ENCODE measurements at places on chromosomes 1 and 21.

DNA sequence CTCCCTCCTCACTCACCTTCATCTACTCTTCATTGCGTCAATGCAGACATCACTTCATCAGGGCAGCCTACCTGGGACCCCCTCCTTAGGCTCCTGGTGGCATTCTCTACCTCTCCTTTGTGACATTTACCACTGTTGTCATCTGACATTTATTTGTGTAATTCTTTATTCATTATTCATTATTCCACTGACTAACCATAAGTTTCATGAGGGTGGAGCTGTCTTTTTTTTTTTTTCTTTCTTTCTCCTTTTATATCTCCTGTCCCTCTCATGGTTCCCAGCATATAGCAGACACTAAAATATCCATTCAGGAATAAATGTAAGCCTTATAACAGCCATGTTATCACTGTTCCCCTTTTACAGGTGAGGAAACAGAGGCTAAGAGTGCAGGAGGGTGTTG is 126.8 kb downstream of the KAZN start:
- no peak for DNase-seq

DNA sequence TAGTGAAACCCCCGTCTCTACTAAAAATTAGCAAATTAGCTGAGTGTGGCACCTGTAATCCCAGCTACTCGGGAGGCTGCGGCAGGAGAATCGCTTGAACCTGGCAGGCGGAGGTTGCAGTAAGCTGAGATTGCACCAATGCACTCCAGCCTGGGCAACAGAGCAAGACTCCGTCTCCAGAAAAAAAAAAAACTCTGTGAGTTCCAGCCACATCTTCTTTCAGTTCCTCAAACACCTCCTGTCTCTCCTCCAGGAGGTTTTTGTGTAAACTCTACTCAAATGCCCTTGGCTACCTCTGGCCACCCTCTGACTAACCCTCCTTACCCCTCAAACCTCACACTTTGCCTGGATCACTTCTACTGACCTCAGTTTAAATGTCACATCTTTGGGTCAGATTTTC is 38.1 kb downstream of the RCSD1 start:
- no peak for DNase-seq

DNA sequence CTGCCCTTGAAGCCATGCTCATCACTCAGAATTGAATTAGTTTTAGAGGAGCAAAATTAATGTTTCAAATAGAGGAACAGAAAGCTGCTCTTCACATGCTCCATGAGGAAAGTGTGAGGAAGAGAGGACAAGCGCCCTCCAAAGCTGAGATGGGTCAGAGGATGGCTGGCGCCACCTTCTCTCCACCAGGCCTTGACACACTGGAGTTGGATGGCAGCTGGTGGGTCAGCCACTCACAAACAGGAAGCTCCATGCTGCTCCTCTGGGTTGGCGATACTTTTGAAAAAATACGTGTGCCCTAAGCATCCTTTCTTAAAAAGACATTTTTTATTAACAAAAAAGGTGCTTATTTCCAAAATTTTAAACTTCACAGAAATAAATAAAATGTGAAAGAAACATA is 3.1 kb upstream of the CD2 start:
- no peak for DNase-seq

GRCh38 chr1:61287014-61287413 is 204.7 kb downstream of the NFIA start:
- no peak for DNase-seq

- no peak for DNase-seq
Observed at GRCh38 chr1:9724706-9725476, 73.4 kb downstream of the PIK3CD start.

DNA sequence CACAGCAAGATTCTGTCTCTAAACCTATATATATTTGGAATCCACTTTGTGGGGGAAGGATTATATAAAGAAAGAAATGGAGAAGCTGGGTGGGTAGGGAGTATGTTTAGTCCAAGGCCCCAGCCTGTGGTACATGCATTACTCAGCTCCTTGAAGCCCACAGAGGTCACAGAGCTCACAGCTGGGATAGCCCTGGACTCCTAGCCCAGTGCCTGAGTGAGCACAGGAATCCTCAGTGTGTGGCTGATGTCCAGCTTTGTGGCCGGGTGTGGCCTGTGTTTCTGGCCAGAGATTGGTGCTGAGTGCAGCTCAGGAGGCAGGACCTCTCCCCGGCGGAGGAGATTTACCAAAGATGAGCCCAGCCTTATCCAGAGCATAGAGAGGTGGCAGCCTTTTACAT is 7.6 kb downstream of the CAPN9 start:
- DNase-seq: no peak

- no peak for DNase-seq
Observed at GRCh38 chr1:195336812-195337211, 1271.4 kb downstream of the KCNT2 start.

- no peak for DNase-seq
Observed at GRCh38 chr1:203603940-203604591, 22.6 kb upstream of the ATP2B4 start.

- no peak for DNase-seq
Observed at GRCh38 chr1:175471039-175471800, 272.2 kb downstream of the TNR start.

DNA sequence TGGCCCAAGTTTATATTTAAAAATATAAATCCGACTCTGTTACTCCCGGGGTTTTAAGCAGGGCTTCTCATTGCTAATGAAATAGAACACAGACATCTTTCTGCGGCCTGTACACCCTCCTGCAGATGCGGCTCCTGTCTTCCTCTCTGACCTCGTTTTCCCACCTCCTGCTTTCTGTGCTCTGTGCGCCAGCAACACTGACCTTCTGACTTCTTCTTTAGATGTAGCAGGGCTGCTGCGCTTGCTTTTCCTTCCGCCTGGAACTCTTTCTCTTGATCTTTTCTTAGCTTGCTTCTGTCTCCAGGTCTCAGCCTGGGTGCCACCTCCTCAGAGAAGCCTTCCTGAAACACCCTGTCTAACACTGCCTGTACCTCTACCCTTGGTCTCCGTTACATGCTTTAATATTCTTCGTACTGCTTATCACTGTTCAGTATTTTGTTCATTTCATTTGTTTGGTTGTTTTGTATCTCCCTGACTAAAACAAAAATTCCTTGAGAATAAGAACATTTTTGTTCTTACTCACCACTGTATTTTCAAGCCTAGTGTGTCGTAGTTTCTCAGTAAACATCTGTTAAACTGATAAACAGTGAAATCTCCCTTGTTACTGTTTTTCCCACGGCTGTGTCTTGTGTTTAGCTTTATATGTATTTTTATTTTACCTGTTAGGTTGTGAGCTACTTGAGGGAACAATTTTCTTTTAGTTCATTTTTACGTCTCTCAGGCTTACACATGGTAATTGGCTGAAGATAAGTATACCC is 79.0 kb downstream of the ST3GAL3 start:
- DNase-seq: no peak

DNA sequence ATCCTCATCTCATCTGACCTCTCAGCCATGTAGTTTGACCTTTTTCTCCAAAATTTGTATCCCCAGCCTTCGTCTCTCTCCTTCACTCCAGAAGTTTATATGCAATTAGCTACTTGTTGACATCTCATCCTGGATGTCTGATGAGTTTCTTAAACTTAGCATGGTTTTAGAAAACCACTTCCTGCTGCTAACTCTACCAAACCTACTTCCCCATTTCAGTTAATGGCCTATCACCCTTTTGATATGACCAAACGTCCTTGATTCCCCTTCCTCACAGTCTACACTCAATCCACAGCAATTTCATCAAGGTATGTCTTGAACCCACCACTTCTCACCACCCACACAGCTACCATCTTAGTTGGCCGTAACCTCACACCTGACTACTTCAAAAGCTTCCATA is 121.9 kb downstream of the LRRC40 start:
- no peak for DNase-seq

DNA sequence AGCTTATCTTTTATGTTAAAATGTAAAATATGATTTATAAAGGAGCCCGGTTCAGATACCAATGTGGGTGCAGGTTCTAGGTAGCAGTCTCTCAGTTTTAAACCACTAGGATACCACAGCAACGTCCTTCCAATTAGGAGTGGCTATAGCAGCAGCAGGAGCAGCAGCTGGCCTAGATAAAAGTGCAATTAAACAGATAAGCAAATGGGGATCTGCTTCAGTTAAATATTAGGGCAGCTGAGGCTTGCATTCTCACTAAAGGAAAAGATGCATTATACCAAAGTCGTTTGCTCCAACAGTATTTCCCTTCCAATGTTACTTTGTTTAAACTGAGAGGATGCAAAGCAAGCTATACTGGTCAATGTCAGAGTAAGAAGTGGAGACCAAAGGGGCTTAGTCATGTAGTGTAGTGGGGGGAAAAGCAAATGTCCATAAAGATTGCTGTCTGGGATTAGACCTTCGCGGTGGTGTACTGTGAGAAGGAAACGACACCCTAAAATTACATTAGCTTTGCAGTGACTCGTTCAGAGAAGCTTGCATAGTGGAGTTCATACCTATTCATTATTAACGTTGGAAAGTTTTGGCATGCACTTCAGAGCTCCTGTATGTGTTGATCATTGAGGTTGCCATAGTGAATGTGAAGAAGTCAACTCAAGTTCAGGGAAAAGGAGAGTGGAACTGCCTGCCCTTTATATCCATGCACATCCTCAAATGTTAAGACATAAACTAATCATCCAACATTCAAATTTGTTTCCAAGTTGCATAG is 272.2 kb downstream of the VAV3 start:
- DNase-seq: no peak

All from breast epithelium (tissue), 4 donors.